Fibroblast of skin of right quadriceps (primary cell): ENCODE measurements at places on chromosomes 3 and 15.

- DNase-seq = no peak
Observed at GRCh38 chr3:61719278-61719977, 158.1 kb downstream of the PTPRG start.

DNA sequence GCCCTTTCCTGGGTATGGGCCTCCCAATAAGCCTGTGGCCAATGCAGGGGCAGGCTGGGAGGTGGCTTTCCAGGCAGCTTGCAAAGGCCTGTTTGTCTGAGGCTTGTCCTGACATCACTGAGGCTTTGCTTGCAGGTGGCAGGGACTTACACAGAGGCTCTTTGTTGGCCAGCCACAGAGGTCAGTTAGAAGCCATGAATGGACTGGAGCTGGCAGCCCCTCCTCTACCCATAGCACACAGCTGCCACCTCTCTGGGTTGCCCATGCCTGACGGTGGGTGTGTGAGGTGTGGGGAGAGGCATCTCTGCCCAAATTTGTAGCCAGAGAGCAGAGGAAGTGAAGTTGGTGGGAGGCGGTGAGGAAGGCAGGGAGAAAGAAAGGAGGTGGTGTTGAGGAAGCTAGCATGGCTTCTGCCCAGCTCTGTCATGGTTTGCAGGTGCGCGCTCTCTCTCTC lies 17.1 kb downstream of the LIMD1 start:
- no peak for DNase-seq

- DNase-seq = peak; percentile 69
Observed at GRCh38 chr3:53114011-53114400, 16.2 kb downstream of the RFT1 start.

DNA sequence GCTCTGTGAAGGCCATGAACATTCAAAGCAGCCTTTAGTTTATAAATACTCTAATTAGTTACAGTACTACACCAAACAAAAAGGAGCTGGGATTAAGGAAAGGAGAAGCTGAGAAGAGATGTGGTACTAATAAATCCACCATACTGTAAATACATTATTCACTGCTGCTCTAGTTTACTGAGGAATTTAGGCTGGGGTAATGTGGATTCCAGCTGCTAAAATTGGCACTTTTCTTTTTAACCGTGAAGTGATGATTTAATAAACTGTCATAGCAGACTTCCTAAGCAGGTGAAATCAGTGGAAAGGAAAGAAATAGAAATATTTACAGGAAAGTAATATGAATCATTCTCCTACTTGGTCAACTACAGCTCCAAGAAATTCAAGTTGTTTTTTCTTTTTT lies 88.7 kb downstream of the TFG start:
- peak; percentile 81 for DNase-seq

DNA sequence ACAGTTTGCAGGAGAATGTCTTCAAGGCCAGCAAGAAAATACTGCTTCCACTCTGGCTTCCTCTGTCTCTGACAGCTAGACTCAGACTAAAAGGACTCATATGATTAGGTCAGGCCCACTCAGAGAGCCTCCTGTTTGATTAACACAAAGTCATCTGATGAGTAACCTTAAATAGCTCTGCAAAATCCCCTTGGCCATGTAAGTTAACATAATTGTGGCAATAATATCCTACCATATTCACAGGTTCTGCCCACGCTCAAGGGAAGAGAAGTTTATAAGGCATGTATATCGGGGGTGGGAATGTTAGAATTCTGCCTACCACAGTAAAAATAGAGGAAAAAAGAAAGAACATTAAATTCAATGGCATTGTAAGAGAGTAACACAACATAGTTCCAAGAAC lies 20.6 kb upstream of the HHATL start:
- no peak for DNase-seq

- peak; percentile 47 for DNase-seq
Observed at GRCh38 chr3:23648326-23648995, 157.3 kb upstream of the UBE2E1 start.

DNA sequence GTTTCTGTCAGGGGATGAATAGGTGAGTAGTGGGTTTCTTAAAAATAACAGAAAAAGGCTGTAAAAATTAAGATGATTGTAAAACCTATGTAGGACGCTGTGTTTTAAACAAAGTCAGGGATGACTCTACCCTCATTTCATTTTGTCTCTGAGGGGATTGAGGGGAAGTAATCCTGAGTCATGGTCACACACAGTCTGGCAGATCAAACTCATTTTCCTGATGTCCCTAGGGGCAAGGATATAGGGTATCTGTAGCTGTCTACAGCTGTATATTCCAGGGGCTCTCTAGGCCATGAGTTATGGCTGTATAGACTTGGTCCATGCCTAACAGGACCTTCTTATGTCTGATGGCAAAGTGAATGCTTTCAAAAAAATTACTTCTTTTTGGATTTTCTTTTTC lies 421.1 kb downstream of the PDCD6IP start:
- DNase-seq = peak; percentile 27

- DNase-seq = peak; percentile 63
Observed at GRCh38 chr3:24119321-24119751, 174.2 kb downstream of the NR1D2 start.

- no peak for DNase-seq
Observed at GRCh38 chr3:38980938-38981337, 70.8 kb downstream of the SCN11A start.

DNA sequence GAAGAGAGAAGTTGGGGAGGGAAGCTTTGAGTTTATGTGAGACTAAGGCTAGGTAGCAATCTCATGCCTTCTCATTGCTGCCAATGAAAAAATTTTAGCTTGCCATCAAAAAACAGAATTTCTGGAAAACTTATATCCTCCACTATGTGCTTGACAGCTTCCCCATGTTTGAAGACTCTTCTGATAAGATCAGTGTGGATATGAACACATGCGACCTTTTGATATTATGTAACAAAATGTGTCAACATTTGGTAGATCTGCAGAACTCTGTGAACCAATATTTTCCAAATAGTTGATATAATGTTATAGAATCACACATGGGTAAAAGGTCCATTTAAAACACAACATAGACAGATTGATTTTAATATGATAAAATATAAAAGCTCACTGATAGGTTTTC lies 380.9 kb upstream of the PROK2 start:
- no peak for DNase-seq

GRCh38 chr15:85414495-85414894 lies 34.1 kb downstream of the AKAP13 start:
- DNase-seq = peak; percentile 22

- DNase-seq = peak; percentile 32
Observed at GRCh38 chr3:143482106-143483088, 362.8 kb downstream of the CHST2 start.

DNA sequence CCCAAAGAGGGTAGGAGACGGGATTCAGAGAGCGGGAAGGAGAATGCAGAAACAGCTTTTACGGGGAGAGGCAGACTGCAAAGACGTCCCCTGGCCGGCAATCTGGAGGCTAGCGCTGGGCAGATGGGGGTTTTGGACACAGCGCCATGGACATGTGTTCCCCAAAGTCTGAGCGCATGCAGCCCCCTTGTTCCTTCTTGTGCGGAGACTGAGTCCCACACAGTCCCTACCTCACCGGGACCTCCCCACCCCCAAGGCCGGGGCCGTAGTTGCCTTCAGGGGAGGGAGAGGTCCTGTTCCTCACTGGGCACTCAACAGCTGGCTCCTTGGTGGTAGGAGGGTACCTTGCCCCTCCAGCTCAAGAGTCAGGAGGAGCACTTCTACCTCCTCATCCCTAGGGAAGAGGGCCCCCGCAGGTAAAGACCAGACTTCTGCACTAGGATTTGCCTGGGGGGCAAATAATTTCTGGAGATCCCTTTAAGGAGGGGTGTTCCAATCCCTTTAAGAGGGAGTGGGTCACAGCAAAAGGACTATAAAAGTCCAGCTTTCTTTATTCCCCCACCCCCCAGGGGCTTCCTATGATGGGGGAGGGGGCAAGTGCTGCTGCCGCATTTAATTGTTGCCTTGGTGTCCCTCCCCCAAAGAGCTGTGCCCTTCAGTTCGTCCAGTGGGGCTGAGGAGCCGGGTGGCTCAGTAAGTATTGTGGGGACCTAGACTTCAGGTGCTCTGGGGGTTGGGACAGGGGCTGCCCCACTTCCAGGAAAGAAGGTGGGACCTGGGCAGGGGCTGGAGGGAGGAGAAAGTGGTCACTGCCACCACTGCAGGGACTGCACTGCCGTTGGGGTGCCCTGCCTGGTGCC lies 3.6 kb upstream of the BAHD1 start:
- no peak for DNase-seq

DNA sequence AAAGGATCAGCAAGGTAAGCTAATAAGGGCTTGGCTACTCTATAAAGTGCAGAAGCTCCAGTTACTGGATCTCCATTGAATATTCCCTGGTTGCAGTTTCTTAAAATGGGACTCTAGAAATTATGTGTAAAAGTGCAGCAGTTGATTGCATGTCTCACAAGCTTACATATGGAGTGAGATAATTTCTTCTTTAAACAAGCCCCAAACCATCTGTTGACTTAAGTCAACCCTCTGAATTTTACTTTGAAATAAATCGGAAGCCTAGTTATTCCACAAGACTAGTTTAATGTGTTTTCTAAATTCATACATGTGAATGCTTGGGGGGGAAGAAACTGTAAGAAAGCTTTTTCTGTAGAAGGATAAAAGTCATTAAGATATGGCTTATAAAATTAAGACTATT lies 664.2 kb downstream of the NLGN1 start:
- DNase-seq = no peak

DNA sequence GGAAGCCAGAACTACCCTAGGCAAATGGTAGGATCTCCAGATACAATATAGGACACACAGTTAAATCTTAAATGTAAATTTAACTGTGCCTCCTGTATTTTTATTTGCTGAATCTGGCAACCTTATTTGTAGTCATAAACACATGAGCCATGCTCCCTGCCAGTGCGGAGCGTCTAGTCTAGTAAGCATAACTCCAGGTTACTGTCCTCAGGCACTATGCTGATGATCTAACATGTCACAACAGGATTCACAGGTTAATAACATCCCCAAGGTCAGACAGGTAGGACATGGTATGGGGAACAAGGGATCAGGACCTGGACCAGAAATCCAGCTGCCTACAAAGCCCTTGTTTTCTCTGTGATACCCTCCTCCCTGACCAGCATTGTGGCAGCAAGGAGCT lies 305.1 kb downstream of the CACNA2D3 start:
- DNase-seq = no peak

DNA sequence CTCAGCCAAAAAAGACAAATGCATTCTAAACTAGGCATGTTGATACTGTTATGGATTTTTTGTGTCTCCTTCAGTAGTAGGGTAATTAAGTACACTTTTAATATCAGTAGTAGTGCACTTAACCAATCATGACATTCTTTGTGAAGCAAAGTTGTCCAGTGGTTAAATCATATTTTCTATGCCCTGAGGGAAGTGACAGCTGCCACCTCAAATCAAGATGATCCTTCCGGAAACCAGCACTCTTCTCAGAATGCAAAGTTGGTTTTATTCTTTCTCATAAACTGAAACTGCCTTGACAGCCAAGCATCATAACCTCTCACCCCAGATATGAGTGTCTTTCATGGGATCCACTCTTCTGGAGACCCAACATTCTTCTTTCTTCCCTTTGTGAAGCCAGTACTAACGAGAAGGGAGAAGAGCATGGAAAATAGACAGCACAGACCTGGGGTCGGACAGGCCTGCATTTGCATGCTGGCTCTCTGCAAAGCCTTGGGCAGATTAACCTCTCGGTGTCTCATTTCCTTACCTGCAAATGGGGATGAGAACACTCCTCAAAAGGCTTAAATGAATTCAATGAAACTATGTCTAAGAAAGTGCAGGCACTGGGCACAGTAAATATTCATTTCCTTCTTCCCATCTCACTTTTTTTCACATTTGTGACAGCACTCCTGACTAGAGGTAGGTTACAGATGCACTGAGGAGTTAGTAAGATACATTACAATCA lies 13.2 kb downstream of the AAGAB start:
- no peak for DNase-seq

GRCh38 chr15:63046917-63047760 lies 4.6 kb downstream of the TPM1 start:
- DNase-seq = no peak

DNA sequence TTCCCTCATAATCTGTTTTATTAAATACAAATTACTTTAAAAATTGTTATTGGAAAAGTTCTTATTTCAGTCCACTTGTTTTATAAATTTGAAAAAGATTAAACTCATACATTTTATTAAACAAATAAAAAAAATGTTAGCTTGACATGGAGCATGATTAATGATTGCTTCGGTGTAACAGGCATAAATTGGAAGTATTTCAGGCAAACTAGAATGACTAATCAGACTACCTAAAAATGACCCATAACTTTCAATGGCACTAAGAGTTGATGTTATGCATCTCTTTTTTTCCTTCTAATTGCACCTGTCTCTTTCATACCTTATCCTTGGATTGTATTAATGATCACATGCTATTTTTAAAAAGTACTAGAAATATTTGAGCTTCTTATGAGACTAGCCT lies 343.3 kb downstream of the ZNF385D start:
- DNase-seq = no peak

DNA sequence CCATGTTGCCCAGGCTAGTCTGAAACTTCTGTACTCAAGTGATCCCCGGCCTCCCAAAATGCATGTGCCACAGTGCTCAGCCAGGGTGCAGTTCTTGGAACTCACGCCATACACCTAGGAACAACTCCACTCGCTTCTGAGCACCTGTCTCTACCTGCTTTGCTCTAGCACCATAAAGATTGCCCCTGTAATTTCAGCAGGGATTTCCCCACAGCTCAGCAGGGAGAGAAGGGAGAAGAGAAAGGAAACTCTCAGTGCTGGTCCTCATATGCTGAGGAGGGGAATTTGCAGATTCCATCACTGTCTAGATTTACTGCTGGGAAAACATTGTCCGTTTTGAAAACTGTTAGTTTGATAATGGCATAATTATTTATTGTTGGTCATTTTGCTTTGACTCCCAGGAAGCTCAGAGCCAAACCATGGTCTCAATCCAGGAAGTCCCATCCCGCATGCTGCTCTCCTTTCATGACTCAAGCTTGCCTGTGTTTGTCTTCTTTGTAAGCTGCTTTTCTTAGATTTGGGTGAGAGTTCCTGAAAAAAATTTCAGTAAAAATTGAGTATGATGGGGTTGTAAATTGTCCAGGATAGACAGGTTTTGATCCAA lies 24.2 kb downstream of the TRIM71 start:
- no peak for DNase-seq

DNA sequence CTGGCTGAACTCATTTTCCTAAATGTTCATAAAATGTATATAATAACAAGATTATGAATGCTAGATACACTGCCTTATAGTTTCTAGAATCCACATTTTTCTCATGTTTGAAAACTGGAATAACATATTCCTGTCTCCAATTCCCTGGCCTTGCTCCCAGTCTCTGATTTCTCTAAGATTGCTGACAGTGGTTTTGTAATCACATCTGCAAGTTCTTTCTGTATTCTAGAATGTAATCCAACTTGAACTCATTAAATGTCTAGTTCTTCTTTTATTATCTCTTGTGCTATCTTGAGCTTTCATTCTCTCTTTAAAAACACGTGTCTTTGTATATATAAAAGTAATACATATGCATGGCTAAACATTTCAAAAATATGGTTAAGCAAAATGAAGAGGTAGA lies 215.2 kb upstream of the ADAMTS9 start:
- DNase-seq = peak; percentile 59

DNA sequence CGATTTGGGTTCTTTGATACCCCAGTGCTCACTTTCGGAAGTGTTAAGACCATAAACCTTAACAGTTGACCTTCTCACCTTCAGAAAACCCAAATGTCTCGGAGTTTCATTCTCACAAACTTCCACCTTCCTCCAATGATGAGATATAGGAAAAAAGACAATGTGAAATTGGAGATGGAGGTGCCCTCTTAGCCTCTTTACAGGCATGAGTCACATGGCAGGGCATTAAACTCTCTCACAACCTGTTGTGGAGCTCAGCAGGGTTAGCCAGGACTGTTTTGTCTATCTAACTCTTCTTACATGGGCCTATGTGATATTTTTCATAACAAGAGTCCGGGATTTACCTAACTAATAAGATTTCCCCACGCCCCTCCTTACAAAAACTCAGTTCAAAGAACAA lies 10.7 kb downstream of the AGTR1 start:
- no peak for DNase-seq
